ENCODE measurements at places on chromosomes 2 and 18.

- DNase-seq: no peak
Measured at GRCh38 chr18:34595690-34596089, 114.4 kb upstream of the DTNA start.

DNA sequence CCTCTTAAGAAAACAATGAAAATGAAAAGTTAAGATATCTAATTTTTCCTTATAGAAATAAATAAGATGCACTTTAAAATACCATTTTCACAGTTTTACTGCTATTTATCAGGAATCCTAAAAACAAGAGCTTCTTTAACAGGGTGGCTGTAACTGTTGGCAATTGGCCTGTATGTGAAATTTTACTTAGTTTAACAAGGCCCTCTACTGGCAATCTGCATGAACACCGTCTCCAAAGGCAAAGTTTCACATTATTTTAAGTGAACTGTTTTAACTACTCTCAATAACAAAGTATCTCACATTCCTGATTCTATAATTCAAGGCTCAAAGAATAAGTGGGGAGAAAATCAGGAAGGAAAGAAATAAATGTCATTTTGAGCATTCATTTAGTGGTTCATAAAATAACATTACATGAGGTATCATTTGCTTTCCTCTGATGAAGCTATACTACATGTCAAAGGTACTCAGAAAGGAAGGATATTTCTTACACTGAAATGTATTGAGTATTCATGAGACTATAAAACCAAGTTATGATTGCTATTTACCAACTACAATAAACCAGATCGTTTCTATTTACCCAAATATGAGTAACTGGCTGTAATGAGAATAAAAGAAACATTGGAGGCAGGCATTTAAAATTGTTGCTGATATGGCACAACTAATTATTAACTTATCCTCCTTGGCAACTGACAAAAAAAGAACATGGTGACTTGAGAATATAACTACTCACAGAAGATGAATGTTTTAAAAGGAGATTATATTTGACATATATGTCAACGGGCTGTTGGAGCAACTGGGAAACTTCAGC lies 7.0 kb downstream of the NCKAP5 start:
- no peak for DNase-seq

GRCh38 chr2:116319935-116320334 lies 1494.6 kb upstream of the DDX18 start:
- DNase-seq: no peak

DNA sequence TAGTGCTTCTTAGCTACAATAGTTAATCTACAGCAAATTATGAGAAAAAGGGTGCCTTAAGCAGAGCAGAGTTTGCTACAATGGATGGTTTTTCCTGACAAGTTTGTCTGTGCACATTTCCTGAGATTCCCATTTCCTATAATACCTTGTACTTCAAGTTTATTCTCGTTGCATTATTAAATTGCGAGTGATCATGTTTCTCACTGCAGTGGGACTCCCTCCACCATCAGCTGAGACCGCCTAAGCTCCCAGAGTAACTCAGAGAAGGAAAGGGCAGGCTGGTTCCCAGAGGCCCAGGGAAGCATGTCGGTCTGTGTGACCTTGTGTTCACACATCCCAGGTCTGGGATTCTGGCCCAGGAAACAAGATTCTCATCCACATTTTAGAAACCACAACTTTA lies 162.1 kb downstream of the ARL4C start:
- no peak for DNase-seq

- DNase-seq: no peak
Measured at GRCh38 chr2:236549165-236549564, 20.5 kb upstream of the ACKR3 start.
